ENCODE measurements at places on chromosomes 7 and 10.
A peak's percentile ranks its signal among the peaks of the same experiment; 100 is the strongest.

GRCh38 chr10:44243851-44244510 lies 140.9 kb downstream of the CXCL12 start:
- DNase-seq, result no peak

GRCh38 chr10:8056378-8056777 lies 1.9 kb downstream of the GATA3 start:
- no peak for DNase-seq

- DNase-seq, result peak; percentile 69
Measured at GRCh38 chr10:43390759-43391158, 18.2 kb downstream of the HNRNPF start.

DNA sequence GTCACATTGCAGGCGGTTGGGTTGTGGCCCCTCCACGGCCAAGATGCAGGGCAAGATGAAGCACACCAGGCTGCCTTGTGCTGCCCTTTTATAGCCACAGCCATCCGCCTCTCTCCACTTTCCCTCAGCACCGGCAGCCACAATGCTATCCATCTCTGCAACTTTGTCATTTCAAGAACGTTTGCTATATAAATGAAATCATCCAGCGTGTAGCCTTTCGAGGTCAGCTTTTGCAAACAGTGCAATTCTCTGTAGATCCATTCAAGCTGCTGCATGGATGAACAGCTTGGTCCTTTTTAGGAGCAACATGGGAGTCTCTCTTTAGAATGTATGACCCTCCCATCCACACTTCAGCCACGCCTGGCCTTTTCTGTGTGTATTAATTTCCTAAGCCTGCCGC lies 6.4 kb upstream of the IL15RA start:
- no peak for DNase-seq

DNA sequence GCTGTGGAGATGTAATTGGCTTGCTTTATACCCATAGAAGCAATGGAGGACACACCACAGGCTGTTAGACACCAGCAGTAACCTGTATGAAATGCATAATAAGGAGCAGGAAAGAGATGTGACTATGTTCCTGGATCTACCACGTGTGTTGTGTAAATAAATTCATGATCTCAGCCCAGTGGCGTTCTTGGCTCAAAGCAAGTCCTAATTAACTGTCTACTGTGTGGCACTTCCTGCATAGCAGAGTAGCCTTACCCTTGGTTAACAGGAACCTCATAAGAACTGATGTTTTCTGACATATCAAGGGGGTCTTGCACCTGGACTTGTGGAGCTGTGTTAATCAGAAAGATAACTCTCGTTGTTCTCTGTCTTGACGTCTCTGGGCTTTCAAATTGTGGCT lies 25.7 kb upstream of the FAM180A start:
- DNase-seq, result peak; percentile 87

- no peak for DNase-seq
Measured at GRCh38 chr10:46175831-46176230, 111.0 kb upstream of the ANTXRL start.

All from choroid plexus epithelial cell (primary cell).